ENCODE measurements at places on chromosomes 5 and 9. TPM values are rescaled to one million over a fixed set of nuclear protein-coding genes. Genes with fewer than 3 reads are reported as not detected.

Gene MTX3
- total RNA-seq, result 3.0 TPM

Gene MYMK
- total RNA-seq, result not detected

Gene CDKN2B-AS1
- not detected for total RNA-seq

Gene ADAMTS2
- total RNA-seq, result 0.27 TPM

Gene SPINK6
- not detected for total RNA-seq

All from hematopoietic multipotent progenitor cell (in vitro differentiated cells).